GM23248 (cell line): ENCODE measurements at places on chromosomes 12 and 14.
A peak's percentile ranks its signal among the peaks of the same experiment; 100 is the strongest.

- DNase-seq: no peak
Measured at GRCh38 chr12:25213338-25213737, 18.3 kb downstream of the ETFRF1 start.

- no peak for DNase-seq
Measured at GRCh38 chr12:12723149-12723680, 6.0 kb downstream of the CDKN1B start.

DNA sequence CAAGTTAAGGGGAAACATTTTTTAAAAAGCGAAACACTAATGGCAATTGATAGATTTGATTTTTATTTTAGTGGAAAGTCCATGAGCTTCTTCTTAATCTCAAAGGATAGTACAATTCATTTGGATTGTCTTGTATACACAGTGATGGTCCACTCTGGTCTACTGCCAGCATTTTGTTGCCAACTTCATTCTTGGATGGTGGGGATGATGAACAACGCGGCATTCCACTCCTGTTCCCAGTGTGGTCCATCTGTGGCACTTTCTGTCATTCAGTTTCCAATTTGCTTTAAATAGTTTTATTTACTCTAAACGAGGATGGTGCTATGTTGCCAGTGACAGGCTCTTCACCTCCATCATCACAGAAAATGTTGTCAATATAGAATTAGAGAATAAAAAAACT, 40.3 kb upstream of the SLC38A2 start:
- no peak for DNase-seq

DNA sequence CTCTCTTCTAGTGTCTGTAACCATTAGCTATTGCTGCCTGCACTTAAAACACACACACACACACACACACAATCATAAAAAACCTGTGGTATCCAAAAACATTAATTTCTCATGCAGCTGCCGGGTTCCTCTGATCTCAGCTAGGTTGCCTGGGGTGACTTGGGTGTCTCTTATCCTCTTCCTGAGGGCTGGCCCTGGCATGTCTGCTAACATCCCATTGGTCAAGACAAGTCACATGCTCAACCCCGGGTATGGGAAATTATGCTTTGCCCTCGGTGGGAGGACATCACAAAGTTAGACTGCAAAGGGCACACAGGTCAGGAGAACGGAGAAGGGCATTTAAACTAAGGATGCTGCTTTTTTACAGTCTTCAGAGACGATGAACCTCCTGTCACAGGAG, 55.7 kb downstream of the TRPV4 start:
- peak; percentile 40 for DNase-seq

DNA sequence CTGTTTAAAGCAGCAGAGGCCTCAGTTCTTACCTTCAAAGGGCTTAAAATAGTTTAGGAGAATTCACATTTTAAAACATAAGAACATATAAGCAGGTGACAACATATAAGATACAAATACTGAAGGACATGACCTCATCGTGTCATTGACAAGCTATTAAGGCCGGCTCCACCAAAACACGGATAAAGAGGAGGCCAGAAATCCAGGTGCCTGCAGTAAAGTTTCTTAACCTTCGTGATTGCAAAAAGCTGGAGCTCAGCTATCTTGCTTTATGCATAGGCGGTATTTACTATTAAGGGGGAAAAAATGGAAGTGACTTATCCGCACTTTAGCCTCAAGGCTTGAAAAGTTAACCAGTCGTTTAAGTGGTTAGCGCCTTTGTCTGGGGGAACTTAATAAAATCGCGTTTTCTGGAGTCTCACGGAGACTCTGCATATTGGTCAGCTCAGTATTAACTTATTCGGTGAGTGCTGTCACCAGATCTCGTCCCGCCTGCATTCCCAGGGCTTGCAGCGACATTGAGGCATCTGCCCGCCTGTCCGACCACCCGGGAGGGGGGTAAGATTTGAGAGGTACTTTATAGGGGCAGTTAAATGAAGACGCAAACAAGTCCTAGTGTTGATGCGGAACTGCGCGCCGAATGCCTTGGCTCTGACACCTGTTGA, 1.1 kb upstream of the SP1 start:
- no peak for DNase-seq

DNA sequence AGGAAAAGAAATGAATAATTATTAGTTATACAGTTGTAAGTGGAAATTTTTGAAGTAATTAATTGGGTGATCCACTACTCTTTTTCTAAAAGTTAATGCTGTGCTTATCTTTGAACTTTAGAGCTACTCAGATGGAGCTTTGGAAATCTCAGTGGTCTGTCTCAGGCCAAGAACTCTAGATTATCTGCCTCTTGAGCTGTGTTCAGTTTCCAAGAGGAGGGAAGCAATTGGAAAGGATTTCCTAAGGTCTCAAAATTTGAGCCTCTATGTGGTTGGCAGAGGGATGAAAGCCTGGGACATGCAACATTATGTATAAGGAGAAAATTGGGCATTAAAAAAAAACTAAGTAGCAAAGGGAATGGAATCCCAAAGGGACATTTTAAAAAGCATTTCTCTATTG, 334.0 kb upstream of the PRICKLE1 start:
- DNase-seq: no peak

DNA sequence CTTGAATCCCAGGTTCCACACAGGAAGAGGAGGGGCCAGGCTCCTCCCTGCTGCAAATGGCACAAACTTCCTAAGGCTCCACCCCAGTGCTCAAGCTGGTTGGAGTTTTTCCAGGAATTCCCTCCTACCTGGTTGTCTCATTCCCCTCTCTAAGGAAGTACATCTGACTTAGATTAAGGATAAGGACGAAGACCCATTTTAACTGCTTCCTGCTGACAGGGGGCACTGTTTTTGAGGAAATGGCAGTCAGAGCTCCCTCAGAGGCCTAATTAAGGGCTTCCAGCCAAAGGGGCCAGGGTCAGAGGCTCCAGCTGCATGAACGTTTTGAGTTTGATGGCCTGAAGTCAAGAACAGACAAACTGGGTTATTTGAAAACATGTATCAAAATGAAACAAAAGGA, 1084.7 kb downstream of the SLC6A15 start:
- no peak for DNase-seq

DNA sequence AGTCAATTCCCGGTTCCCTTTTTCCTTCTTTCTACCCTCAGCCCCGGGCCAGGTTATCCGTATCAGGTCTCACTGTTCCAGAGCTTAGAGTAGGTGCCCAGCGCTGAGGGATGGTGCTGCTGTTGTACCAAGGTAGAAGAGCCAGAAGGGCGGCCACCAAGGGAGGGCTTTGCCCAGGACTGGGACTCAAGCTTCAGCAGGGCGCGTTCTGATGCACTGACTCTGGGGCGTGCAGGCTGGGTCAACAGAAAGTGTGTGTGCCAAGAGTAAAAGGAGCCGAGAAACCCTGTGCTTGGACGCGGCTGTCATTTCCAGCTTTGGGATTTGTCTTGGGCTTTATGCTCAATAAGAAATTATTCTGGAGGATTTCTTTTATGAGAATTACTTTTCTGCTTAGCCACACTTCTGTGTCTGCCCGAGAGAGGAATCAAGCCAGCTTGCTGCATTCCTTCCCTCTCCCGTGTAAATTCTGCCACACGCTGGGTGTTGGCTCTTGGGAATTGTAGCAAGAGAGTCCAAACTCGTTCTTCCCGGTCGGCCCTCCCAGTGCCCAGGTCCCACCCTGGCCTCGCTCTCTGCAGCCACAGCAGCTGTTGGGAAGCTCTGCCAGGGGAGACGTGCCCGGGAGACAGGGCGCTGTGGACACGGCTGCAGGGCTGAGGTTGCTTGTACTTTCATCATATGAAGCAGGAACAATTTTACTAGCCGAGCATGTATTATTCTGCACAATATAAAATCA, 98.0 kb downstream of the FBXL14 start:
- DNase-seq: peak; percentile 74

- peak; percentile 49 for DNase-seq
Measured at GRCh38 chr12:112381406-112381882, 787 bp downstream of the HECTD4 start.

- DNase-seq: peak; percentile 57
Measured at GRCh38 chr14:78848234-78848820, 678.2 kb downstream of the NRXN3 start.

- no peak for DNase-seq
Measured at GRCh38 chr14:100525615-100526014, 61.6 kb downstream of the BEGAIN start.

DNA sequence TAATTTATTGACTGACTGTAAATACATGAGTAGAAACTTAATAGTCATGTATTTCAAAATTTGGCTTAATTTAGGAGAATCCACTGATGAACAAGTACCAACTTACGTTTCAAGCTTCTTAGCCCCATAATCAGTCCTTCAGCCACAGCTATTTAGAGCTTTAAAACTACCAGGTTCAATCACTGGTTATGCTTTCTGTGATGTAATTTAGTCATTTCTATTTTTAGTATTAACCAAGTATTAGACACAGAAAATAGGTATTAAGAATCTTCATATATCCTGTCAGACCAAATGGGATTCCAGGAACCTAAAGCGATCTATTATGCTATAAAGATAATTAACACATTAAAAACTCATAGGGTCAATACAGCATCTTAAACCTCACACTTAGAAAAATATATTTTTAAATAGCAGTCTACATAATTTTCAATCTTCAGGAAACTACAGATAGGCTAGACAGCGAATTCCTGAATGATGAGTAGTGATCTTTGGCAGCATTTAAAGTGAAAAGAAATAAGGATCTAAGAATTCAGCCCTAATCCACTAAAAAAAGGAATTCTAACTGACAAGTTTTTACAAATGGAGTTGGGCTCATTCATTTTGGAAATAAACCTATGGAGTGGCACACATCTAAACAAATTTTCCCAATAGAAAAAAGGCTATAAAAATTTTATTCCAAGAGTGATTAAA, 51.5 kb downstream of the ZC3H14 start:
- peak; percentile 71 for DNase-seq
